ENCODE measurements at places on chromosomes 11 and 22. TPM values are rescaled to one million over a fixed set of nuclear protein-coding genes. Genes with fewer than 3 reads are reported as not detected.

DNA sequence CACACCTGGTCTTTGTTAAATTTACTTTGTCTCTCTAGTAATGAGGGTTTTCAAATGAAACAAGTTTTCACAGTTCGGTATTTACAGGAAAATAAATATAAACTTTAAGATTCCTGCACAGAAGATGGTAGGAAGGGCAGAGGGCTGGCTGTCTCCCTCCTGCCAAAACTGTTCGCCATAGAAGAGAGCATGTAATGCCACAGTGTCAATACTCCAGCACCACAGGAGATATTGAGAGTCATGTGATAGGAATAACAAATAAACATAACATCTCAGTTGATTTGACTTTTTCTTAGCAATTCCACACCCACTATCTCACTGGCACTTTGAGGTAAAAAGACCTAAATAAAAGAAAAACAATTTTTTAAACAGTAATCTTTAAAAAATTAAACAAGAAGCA is 100.9 kb downstream of the MRTFA start:
- DNase-seq = no peak

- DNase-seq = peak; percentile 19
Observed at GRCh38 chr11:104699981-104700380, 198.3 kb downstream of the CASP12 start.

The CHRM1 gene
- not detected for total RNA-seq

DNA sequence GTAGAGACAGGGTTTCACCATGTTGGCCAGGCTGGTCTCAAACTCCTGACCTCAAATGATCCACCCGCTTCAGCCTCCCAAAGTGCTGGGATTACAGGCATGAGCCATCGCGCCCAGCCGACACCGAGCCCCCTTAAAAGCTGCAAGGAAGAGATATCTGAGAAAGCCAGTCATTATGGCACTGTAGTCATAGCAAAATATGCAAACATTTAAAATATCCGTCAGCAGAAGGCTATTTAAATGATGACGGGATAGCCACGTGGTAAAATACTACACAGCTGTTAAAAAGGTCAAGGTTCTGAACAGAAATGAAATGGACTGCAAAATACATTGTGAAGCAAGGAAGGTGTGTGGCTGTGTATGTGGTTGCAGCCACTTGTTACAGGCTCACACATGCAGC is 6.4 kb upstream of the CCDC88B start:
- DNase-seq = no peak

DNA sequence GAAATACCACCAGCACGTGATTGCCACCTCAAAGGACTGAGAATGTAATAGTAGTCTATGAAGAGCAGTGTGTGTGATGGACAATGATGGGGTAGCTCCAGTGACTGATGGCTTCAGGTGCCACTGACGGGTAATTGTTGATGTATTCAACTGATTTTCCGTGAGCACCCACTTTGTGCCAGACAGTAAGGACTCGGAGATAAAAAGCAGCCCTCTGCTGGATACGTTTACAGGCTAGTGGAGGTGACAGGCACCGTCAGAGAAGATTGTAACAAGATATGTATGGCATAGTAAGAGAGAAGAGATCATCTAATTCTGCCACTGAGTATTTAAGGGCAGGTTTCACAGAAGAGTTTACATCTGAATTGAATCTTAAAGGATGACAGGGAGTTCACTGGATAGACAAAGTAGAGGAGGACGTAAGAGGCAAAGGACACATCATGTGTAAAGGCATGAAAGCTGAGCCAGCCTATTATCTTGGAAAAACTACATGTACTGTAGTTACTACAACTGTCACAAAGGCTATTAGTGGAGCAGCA is 1.1 kb upstream of the ENTHD1 start:
- no peak for DNase-seq

GRCh38 chr11:134513585-134514120 is 101.6 kb upstream of the B3GAT1 start:
- no peak for DNase-seq

The P2RY6 gene
- total RNA-seq = 1.1 TPM

The OR8D1 gene
- total RNA-seq = not detected

- no peak for DNase-seq
Observed at GRCh38 chr11:41879214-41879613, 419.8 kb upstream of the LRRC4C start.

DNA sequence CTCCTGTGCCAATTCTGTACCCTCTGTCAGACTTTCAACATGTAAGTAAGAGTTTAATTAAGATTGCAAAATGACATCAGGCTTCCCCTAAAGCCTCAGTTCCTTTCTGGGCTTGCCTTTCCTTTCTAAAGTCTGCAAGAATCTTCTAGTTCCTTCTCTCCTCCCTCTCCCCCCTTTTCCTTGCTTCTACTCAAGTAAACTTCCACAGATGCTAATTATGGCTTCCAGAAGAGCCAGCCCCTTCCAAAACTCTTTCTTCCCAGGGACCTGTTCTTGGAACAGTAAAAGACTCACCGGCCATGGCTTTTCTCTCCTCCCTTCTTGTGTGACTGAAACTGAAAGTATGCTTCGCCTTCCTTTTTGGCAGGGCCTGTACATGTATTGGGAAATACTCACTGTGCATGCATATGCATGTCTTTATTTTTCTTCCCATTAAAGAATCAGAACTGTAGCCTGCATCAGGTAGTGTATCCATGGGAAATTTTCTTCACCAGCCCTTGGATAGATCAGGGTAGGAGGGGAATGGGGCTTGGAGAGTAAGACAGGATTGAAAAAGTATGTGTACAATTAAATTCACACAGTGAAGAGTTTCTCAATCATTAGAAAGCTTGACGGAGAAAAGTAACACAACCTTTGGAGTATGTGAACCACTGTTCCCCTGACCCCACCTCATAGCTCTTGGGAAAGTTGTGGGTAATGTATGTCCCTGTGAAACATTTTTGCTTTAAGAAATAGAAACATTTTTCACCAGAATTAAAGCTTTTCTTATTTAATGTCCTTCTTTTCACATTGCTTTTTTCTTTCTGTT is at the start of gene CASP1:
CASP1 (minus strand) TSS at position 332 of the 808 bp plus-strand sequence; CDS start at position 301, 31 bp downstream.
- peak; percentile 38 for DNase-seq

DNA sequence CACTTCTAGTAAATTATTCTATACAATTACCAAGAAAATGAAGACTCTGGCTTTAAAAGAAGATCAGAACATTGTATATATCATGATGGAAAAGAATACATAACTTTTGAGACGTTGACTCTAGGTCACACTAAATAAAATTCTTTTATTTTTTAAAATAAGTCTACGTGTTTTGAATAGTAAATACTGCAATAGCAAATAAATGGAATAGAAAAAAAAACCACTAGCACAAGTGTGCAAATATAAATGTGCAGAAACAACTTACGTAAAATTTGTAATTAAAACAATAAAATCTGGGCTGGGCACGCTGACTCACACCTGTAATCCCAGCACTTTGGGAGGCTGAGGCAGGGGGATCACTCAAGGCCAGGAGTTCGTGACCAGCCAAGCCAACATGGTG is 17.9 kb downstream of the SIK3 start:
- no peak for DNase-seq

DNA sequence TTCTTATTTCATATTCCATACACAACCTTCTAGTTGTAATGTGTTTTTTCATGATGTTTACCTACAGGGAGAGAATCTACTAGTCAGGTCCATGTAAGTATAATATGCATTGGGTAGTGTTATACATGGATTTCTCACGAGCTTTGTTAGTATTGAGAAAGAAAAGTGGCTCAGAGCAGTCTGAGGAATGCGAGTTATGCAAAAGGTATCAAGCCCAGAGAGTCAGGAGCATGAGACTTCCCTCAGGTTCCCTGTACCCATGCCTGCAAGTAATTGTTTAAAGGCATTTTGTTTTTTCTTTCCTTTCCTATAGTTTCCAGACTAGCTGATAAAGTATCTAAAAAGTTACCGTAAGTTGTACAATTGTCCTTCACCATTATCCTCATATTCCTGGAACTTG is 66.1 kb downstream of the STK33 start:
- no peak for DNase-seq

DNA sequence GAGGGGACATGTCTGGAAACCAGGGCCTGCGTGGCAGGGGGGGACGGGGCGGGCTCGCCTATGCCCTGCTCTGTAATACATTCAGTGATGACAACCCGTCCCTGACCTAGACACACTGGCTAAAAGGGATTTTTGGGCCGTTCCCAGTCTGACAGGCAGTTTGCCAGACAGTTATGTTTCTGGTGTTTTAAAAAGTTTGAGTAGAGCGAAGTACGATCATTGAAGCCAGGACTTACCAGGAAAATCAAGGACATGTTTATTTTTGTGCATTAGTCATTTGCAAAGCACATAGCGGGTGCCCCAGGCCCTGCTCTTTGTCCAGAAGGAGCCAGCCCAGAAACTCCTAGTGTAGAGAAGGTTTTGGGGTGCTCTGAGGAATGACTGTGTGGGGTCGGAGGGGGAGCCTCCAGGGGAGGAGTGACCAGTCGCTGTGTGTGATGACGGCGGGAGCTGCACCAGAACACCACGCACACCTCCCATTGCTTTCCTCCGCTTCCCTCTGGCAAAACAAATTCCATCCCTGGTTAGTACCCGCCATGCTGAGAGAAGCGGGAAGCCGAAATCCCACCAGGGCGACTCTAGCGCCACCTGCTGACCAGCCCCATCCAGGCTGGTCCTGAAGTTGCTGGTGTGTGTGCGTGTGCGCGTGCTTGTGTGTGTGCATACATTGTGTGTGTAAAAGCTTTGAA is 50.8 kb downstream of the FBLN1 start:
- peak; percentile 75 for DNase-seq

The KRTAP5-9 gene
- total RNA-seq = 0.29 TPM

GRCh38 chr11:75245356-75246005 is 4.9 kb downstream of the TPBGL start:
- DNase-seq = no peak

GRCh38 chr11:26891501-26891900 is 102.4 kb upstream of the FIBIN start:
- DNase-seq = no peak

DNA sequence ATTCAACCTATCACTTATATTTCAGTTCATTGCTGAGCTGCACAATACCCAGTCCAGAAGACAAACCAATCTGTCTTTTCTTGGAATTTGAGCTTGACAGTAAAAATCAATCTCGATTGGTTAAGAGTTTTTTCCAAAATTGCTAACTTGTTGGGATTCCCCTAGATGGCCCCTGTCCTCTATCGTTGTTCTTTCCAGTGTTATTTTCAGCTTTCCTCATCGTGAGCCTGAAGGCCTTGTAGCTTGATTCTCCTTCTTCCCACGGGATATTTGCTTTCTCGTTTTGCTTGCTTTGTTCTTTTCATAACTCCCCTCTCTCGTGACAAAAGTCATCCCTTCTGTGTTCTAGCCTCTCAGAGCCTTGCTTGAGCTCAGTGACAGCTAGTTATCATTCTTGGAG is 3.1 kb downstream of the OR8B8 start:
- DNase-seq = no peak

DNA sequence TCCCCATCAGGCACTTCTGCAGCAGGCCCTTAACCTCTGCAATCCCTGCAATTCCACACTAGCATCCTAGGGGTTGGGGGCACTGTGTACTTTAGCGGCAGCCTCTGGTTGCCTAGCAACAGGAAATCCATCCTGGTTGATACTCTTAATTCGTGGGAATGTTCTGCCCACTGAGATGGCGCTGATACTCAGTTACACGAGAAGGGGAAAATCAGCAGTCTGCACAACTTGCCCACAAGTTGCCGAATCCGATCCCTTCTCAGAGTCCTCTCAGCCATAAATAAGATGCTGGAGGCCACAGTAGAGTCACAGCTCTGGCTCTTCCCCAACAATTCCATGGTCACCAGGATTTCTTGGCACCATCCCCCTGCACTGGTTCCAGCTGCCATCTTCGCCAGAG is 57.6 kb upstream of the CRYBB3 start:
- DNase-seq = peak; percentile 64

GRCh38 chr11:130031945-130032344 is 29.3 kb upstream of the PRDM10 start:
- no peak for DNase-seq

The SLC22A8 gene
- total RNA-seq = not detected

- DNase-seq = no peak
Observed at GRCh38 chr11:75352588-75353206, 1.2 kb upstream of the ARRB1 start.

The DNHD1 gene
- total RNA-seq = 5.6 TPM

DNA sequence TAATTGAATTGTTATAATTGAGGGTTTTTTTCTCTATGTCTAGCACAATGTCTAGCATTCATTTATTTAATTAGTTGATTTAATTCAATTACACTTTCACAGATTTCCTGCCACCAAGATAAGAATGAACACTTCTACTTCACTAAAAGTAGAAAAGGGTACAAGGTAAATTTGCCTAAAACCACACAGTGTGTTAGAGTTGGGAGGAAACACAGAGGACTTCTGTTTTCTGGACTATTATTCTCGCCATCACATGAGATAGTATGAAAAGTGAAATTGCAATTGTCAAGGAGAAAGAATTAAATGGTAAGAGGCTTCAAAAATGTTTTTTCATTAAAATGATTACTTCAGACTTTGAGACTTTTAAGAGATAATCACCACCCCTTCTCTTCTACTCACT is 109.5 kb downstream of the ETS1 start:
- DNase-seq = no peak

GRCh38 chr11:69493931-69494821 is 12.7 kb downstream of the LINC01488 start:
- DNase-seq = no peak

The CNIH2 gene
- 1.9 TPM for total RNA-seq

The MPEG1 gene
- not detected for total RNA-seq

DNA sequence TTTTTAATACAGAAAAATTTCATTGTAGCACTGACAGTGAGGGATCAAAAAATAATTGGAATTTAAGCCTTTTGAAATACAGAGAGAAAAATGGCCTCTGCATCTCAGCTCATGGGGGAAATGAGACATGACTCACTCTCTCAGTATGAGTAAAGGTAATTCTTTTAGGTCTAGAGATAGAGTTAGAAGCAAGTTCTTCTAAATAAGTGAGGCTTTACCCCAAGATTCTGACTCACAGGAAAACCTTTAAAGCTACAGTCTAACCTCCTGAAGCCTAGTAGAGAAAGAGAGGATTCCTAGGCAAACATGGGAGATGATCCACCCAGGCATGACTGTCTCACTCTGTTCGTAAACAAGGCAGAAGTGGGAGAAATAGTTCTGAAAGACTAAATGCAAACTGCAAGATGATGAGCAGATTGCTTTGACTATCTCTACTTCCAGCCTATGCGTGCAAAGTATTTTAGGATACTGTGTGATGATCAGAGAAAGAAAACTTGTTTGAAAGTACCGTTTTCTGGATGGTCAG is 1003.3 kb upstream of the CCDC90B start:
- DNase-seq = no peak

The KRTAP5-8 gene
- 0.21 TPM for total RNA-seq

- peak; percentile 77 for DNase-seq
Observed at GRCh38 chr11:126440792-126441514, 85.5 kb downstream of the ST3GAL4 start.

- peak; percentile 38 for DNase-seq
Observed at GRCh38 chr11:46724088-46724487, 5.1 kb downstream of the F2 start.

Measured in myocyte (in vitro differentiated cells).